ENCODE measurements at places on chromosomes 11 and 22.
A peak's percentile ranks its signal among the peaks of the same experiment; 100 is the strongest.

- peak; percentile 91 for DNase-seq
Observed at GRCh38 chr11:1693327-1694063, 3.5 kb upstream of the KRTAP5-6 start.

DNA sequence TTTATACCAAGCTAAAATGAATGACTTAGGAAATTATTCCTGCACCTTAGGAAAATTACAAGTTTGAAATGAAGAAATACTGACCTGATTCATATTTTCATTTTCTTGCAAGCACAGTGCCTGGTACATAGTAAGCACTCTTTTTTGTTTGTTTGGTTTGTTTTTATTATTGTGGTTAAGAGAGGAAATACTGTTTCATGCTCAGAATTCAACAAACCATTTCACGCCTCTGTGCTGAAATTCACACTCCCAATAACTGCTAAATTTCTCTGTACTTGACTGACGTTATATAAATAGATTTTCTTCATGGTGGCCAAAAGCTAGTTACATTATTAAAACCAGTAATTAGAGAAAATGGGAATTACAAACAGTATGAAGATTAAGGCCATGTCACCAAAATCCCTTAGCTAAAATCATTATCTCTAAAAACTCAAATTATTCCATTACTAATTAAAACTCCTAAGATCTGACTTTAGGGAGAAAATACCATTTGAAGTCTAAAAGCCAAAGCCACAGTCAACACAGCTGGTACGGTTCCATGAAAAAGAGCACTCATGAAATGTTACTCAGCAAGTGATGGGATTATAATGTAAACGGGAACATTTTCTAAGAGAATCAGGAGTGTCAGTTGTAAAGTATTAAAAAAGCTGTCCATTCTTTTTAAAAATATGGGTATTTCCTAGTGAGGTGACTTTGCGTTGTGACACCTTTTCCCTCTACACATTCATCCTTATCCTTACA, 77.8 kb upstream of the DDI1 start:
- no peak for DNase-seq

DNA sequence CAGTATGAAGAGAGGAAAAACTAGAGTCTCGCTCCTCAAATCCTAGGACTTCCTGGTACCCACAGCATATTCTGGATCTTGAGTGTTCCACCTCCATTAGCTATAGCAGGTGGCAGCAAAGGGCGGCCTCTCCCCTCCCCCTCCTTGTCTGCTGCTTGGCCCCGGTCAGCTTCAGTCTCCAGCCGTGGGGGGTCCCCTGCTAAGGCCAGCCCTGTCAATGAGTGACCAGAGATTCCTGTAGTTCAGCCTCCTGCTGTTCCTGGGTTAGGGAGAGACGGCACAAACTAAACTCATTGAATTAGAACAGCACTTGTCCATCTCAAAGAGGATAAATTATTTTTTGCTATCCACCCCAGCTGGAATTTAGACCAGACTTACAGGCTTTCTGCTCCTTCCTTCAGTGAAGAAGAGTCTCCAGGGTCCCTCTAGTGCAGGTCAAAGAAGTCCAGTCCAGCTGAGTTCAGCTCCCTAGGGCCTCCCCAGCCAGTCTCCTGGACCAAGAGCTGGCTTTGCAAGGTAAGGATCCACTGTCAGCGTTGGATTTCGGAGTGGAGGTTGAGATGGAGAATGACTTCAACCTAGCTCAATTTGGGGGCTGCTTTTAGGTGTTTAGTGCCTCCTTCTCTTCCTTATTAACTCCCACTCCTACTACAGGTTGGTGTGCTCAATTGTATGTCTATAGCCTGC, 1.1 kb upstream of the PHLDB1 start:
- DNase-seq = no peak

- no peak for DNase-seq
Observed at GRCh38 chr22:32882774-32883530, 81.4 kb downstream of the TIMP3 start.

- peak; percentile 62 for DNase-seq
Observed at GRCh38 chr11:130448416-130449309, at the start of gene ADAMTS15. TSS of gene ADAMTS15 (plus strand) at chr11:130448645. CDS start at chr11:130448974, 329 bp downstream.

Measured in activated CD8-positive, alpha-beta memory T cell treated with anti-CD3 and anti-CD28 coated beads for 24 hours (primary cell).